ENCODE measurements at places on chromosomes 12 and 14. TPM values are rescaled to one million over a fixed set of nuclear protein-coding genes. Genes with fewer than 3 reads are reported as not detected.

DNA sequence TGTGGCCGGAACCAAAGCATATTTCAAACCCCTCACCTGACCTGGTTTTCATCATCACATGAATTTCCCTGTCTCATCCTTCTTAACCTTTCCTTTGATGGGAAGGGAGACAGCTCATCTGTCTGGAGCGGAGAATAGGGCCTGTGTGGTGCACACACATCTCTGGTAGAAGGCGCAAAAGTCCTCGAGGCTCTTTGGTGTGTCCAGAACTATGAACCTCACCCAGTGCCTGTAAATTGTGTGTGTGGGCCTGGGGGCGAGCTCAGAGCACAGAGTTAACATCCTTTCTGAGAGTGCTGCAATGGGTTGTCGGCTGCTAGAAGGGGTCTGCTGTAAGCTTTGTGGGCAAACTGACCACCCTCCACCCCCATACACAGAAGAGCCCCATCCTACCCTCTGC is 749 bp downstream of the GALNT6 start:
- H3K27me3 ChIP-seq: no peaks in the 10 kb centered on the region
- no peak overlapping the region for H3K27ac ChIP-seq
- no peak overlapping the region for H3K4me3 ChIP-seq
- H3K4me1 ChIP-seq: peaks cover 13% of the 10 kb centered on the region
- H3K36me3 ChIP-seq: no peaks in the 10 kb centered on the region
- no peak for DNase-seq

DNA sequence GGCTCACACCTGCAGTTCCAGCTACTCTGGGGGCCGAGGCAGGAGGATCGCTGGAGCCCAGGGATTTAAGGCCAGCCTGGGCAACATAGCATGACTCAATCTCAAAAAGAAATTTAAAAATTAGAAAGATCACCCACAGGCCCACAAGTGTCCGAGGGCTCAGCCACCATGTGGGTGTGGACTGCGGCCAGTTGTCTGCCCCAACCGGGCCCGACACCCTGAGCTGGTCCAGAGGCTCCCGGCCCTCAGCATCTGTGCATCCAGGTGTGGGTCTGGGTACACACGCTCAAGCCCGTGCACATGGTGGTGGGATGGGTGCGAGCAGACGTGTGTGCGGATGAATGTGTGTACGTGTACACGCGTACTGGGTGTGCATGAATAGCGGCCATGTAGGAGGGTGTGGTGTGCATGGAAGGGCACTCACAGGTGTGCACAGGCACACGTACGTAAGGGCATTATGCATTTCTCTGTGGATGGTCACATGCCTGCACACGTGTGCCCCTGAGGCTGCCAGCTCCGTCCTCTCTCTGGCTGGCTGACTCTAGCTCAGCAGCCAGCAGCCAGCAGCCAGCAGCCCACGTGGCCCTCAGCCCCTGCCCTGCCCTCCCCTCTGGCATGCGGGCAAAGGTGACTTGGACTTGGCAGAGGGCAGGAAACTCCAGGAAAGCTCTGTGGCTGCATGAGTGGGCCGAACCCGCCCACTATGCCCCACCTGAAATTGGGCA is 23.3 kb upstream of the NUDT14 start:
- no peak overlapping the region for H3K4me3 ChIP-seq
- DNase-seq: no peak
- H3K4me1 ChIP-seq: peaks cover 2% of the 10 kb centered on the region
- peaks cover 7% of the 10 kb centered on the region for H3K27me3 ChIP-seq
- H3K27ac ChIP-seq: peak overlapping the region; percentile 45

GRCh38 chr14:99924379-99924778 is 131.2 kb downstream of the EML1 start:
- no peak for DNase-seq
- no peak overlapping the region for H3K27ac ChIP-seq
- H3K36me3 ChIP-seq: peaks cover 10% of the 10 kb centered on the region
- H3K4me3 ChIP-seq: no peak overlapping the region
- no peaks in the 10 kb centered on the region for H3K4me1 ChIP-seq
- H3K27me3 ChIP-seq: no peaks in the 10 kb centered on the region

DNA sequence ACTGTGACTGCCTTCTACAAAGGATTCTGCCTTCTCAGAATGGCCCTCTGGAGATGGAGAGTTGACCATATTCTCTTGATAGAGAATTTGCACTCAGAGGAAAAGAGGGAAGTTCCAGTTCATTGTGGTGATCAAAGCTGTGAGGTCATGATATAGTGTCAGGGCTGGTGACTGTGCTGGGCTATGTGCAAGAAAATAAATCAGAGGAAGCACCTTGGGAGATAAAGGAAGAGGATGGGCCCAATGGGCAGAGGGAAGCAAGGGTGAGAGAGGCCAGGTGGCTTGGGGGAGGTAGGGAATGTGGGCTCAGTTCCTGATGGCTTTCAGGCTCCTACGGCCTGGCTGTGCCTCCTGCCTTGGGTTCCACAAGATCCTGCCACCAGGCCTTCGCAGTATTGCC is 145.8 kb downstream of the SLC8A3 start:
- no peak overlapping the region for H3K4me3 ChIP-seq
- no peak overlapping the region for H3K27ac ChIP-seq
- H3K27me3 ChIP-seq: no peaks in the 10 kb centered on the region
- no peak for DNase-seq

- H3K27ac ChIP-seq: no peak overlapping the region
- no peak for DNase-seq
- no peaks in the 10 kb centered on the region for H3K4me1 ChIP-seq
- H3K4me3 ChIP-seq: no peak overlapping the region
- H3K27me3 ChIP-seq: no peaks in the 10 kb centered on the region
Observed at GRCh38 chr12:131035245-131035681, 81.6 kb downstream of the ADGRD1 start.

DNA sequence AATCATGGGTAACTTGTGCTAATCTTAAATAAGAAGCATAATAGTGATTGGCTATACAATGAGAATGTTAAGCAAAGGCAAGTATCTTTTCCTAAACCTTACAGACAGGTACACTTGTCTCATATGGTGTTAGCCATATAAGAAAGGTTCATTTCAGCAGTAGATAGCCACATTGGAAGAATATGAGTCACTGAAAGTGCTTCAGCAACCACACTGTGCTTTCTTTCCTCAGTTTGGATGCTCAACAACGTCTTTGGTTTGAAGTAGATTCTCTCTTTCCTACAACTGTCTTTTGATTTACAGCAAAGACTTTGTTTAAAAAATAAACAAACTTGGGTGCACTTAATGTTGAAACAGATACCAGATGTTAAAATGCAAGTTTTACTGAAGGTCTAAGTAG is 8.9 kb downstream of the DDHD1 start:
- no peak overlapping the region for H3K4me3 ChIP-seq
- H3K36me3 ChIP-seq: peaks cover 4% of the 10 kb centered on the region
- H3K27me3 ChIP-seq: no peaks in the 10 kb centered on the region
- no peak overlapping the region for H3K27ac ChIP-seq
- no peaks in the 10 kb centered on the region for H3K4me1 ChIP-seq

DNA sequence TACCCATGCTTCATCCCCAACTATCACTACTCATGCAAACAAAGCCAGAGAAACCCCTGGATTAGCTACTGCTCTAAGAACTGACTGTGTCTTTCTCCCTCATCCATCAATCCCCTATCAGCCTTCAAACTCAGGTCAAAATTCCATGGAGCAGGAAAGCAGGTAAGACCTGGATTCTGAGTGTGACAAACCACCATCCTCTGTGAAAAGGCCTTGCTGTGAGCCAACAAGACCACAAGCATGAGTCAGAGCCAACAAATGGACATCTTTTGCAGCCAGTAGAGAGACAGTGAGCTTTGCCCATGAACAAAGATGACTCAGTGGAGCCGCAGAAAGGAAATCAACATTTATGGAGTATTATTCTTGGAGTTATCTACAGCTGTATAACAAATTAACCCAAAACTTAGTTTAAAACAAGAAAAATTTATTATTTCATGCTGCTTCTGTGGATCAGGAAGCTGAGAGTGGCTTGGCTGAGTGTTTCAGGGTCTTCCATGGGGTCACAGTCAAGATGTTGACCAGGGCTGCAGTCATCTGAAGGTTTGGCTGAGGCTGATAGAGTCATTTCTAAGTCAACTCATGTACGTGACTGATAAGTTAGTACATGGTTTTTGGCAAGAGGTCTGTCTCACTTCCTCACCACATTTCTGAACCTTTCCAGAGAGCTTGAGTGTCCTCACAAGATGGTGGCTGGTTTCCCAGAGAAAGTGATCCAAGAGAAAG is 61.1 kb downstream of the PITPNM2 start:
- DNase-seq: no peak
- H3K36me3 ChIP-seq: no peaks in the 10 kb centered on the region
- peaks cover 3% of the 10 kb centered on the region for H3K4me1 ChIP-seq

DNA sequence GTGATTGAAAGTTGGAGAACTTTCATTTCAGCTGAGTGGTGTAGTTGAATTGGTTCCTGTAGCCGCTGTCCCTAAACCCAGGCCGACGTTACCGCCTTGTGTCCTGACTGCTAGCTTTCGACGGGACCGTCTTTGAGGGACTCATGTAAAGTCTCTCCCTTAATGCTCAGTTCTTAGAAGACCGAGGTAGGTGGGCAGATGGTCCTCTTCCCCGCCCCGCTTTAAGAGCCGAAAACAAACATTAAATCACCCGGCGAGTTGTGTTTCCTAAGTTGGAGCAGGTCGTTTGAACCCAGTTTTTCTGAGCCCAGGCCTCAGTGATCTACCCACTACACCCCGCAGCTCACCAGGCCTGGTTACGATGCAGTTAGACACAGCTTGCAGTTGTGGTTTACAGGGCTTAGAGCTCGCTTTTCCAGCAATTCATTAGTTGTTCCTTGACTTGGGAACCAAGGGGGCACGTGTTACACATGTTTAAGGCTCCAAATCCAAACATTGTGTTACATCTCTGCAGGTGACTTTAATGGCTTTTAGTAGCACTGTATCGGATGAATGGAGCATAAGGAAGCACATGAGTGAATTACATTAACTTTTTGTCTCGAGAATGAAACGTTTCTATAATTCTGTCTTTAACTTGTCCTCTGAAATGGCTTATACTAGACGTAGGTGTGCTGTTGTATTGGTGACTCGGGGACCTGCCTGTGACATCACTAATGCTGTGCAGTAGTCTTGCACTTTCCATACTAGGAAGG is 790 bp downstream of the NEDD1 start:
- H3K4me1 ChIP-seq: peaks cover 3% of the 10 kb centered on the region
- DNase-seq: no peak
- no peaks in the 10 kb centered on the region for H3K36me3 ChIP-seq
- H3K27me3 ChIP-seq: no peaks in the 10 kb centered on the region
- peak overlapping the region; percentile 80 for H3K4me3 ChIP-seq

GRCh38 chr14:71410578-71411284 is 503.5 kb downstream of the PCNX1 start:
- no peaks in the 10 kb centered on the region for H3K27me3 ChIP-seq
- no peak overlapping the region for H3K27ac ChIP-seq
- DNase-seq: peak; percentile 82
- H3K4me3 ChIP-seq: no peak overlapping the region
- H3K36me3 ChIP-seq: no peaks in the 10 kb centered on the region

- H3K27me3 ChIP-seq: no peaks in the 10 kb centered on the region
- no peaks in the 10 kb centered on the region for H3K36me3 ChIP-seq
- DNase-seq: no peak
- H3K4me3 ChIP-seq: no peak overlapping the region
- no peak overlapping the region for H3K27ac ChIP-seq
- H3K4me1 ChIP-seq: no peaks in the 10 kb centered on the region
Observed at GRCh38 chr12:117447665-117448366, 86.4 kb upstream of the NOS1 start.

- no peak for DNase-seq
- no peak overlapping the region for H3K4me3 ChIP-seq
- no peaks in the 10 kb centered on the region for H3K36me3 ChIP-seq
- H3K27me3 ChIP-seq: no peaks in the 10 kb centered on the region
- H3K27ac ChIP-seq: peak overlapping the region; percentile 13
- H3K4me1 ChIP-seq: no peaks in the 10 kb centered on the region
Observed at GRCh38 chr12:47652521-47653234, 53.2 kb downstream of the RPAP3 start.

DNA sequence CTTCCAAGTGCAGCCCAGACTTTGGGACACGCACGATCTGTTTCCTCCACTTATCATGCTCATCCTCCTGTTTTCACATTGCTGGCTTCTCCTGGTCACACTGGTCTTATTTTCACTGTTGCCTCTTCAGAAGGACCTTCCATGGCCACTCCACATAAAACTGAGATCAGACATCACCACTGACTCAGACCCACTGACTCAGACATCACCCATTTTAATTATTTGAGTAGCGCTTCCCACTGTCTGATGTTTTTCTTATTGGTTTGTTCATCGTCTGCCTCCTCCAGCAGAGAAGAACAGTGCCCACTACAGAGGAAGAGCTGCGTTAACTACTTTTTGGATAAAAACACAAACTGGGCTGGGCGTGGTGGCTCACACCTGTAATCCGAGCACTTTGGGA is 270.5 kb upstream of the PWP1 start:
- no peak overlapping the region for H3K27ac ChIP-seq
- no peaks in the 10 kb centered on the region for H3K4me1 ChIP-seq
- no peak overlapping the region for H3K4me3 ChIP-seq
- no peaks in the 10 kb centered on the region for H3K36me3 ChIP-seq

DNA sequence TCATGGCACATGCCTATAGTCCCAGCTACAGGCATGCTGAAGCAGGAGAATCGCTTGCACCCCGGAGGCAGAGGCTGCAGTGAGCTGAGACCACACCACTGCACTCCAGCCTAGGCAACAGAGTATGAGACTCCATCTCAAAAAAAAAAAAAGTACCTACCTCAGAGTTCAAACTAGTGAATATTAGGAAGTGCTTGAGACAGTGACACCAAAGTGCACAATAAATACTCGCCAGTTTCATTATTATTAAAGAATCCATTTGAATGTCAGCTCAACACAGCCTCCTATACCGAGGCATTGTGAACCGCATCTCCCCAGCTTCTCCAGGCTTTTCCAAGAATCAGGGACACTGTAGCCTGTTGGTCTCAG is 5.0 kb downstream of the GAPDH start:
- H3K27me3 ChIP-seq: no peaks in the 10 kb centered on the region
- H3K36me3 ChIP-seq: peaks cover 28% of the 10 kb centered on the region
- DNase-seq: no peak
- no peak overlapping the region for H3K4me3 ChIP-seq

GRCh38 chr12:104588921-104589590 is 132.3 kb downstream of the CHST11 start:
- no peaks in the 10 kb centered on the region for H3K36me3 ChIP-seq
- no peak overlapping the region for H3K4me3 ChIP-seq

The ANG gene
- polyA plus RNA-seq: 27.5 TPM

The SLC6A15 gene
- polyA plus RNA-seq: 0.02 TPM

The CCDC88C gene
- 20.6 TPM for polyA plus RNA-seq

The UBE3B gene
- 15.0 TPM for polyA plus RNA-seq

The GDF3 gene
- polyA plus RNA-seq: 0.35 TPM
